Fibroblast of skin of left biceps (primary cell): ENCODE measurements at places on chromosomes 1 and 21.

DNA sequence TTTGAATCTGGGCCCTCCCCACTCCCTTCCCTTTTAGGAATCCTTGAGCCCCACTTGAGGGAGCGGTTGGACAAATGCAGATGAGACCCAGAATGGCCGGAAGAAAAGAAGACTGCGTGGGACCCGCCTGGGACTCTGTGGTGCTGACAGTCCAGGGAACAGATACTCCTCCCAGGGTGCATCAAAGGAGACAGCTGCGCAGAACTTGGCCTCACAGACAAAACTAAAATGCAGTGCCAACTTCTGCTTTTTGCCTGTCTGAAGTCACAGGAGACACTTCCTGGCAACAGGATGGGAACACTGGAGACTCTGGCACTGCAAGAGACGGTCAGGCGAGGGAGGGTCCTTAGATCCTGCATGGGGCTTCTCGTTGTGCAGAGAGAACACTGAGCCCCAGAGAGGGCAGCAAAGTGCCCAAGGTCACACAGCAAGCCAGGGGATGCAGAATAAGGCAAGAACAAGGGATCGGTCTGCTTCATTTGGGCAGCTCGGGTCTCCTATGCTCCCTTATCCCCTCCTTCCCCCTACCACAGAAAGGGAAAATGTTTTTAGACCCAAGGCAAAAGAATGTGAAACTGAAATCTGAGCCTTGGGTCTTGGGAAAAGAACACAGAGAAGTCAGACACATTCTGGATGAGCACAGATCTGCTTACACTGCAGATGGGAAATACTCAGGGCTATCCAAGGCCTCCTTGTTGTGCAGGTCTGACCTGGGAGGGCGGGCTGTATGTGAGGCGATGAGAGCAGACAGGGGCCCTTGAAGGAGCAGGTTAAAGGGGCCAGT, 182.4 kb downstream of the TRABD2B start:
- DNase-seq: no peak

- peak; percentile 28 for DNase-seq
Measured at GRCh38 chr1:66626261-66626660, 92.3 kb downstream of the SGIP1 start.

DNA sequence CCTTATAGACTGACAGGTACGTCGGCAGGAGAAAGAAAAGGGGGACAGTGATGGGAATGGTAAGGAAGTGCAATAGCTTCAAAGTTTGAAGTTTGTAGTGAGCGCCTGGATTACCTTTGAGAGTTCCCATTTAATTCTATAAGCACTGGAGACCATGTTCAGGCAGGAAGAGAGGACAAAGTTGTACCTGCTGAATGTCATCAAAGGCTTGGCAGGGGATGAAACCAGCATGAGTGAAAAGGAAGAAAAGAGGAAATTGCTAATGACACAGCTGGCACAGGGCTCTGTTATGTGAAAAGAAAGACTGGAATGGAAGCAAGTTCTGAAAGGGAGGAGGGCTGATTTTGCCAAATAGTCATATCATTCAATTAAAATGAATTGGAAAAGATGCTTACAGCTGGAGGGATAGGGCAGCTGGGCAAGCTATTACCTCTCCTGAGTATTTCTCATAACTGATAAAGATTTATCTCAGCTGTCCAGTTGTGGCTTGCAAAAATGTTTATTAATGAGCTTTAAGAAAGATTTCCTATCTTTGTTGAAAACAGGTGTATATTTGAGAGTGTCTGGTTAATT, 109.2 kb downstream of the HMCN1 start:
- no peak for DNase-seq

DNA sequence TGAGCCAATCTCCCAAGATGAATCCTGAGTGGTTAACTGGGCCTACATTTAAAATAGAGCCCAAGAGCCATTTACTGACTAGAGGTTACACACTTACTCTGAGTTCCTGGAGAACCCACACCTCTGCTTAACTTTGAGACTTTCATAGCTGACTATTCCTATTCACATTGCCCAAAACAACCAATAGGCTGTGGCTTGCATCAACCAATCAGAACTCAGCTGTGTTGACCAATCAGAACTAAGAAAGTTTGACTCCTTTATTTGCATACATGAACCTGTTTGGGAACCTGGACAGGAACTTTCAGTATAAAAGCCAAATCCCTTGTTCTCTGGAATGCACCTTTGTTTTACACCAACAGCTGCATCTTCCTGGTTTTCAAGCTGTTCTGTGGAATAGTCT, 9.5 kb downstream of the ZSWIM5 start:
- no peak for DNase-seq

DNA sequence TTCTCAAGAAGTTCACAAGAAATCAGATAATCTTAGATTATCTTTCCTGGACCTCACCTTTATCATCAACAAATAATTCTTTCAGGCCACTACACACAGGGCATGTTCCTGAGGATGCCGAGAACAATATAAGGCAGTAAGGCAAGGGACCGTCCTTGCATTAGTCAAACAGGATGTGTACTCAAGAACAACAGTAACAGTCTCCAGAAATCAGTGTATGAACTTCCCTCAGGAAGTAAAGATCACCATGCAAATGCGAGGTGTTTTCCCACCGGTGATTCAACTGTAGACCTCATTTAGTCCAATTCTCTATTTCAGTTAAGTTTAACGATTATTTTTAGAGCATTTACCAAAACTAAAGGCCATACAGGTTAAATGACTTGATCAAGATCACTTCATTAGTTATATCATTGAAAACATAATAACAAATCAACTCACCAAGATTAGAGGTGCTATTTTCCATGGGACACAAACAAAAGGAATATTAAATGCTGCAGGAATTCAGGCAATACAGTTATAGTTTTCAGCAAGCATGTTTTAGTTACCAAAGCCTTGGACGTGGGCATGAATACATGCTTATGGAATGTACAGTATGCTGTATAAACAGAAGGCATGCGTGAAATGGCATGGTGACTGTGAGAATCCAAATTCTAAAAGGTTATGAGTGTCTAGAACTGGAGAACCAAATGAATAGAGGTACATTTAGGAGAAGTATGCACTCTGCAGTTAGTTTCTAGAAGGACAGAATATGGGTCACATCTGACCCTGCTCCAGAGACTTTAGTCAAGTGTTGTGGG, 145.2 kb downstream of the TNR start:
- DNase-seq: no peak

GRCh38 chr1:236773919-236774318, 21.2 kb upstream of the MTR start:
- no peak for DNase-seq

DNA sequence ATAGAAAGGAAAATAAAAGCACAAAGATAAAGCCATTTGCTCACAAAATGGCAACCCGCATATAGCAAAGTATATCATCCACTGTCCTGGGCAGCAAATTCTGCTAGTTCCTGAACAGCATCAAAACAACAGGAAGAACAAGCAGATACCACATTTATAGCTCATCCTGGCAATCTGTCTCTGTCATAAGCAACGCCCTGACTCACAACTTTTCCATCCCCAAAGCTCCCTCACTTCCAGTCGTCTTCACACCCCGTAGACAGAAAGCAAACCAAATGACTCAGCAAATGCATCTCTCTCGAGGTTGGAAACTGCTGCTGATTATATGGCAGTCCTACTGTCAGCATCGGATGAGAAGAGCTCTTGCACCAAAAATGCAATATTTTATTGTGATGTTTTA, 65.8 kb downstream of the AK5 start:
- peak; percentile 77 for DNase-seq

DNA sequence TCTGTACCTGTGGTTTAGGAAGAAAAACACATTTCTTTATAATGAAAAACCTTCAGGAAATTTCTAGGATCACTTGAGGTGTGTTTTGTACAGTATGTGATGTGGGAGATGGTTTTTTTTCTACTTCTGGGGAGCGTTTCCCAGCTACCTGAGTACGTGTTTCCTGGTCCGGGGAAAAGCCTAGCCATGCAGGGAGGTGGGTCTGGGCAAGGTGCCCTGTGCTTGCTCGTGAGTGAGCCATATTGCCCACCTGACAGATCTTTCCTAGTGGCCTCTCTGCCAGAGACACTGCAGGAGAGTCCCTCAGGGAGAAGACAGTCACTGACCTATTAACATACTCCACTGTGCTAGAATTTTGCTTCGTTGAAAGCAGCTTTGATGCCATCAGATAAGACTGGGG, 41.3 kb downstream of the TRPM2 start:
- DNase-seq: no peak

GRCh38 chr21:16455978-16456377, 726.2 kb downstream of the USP25 start:
- no peak for DNase-seq

DNA sequence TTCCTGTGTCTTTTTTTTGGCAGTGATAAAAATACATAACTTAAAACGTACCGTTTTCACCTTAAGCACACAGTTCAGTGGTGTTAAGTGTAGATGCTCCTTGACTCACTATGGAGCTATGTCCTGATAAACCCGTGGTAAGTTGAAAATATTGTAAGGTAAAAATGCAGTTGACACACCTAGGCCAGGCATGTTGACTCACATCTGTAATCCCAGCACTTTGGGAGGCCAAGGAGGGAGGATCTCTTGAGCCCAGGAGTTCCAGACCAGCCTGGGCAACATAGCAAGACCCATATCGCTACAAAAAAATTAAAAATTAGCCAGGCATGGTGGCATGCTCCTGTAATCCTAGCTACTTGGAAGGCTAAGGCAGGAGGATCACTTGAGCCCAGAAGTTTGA, 73.6 kb upstream of the COG2 start:
- DNase-seq: no peak

- no peak for DNase-seq
Measured at GRCh38 chr1:67041841-67042503, 12.0 kb downstream of the SLC35D1 start.

- DNase-seq: no peak
Measured at GRCh38 chr21:14797543-14797942, 251.4 kb upstream of the SAMSN1 start.
